ENCODE measurements at places on chromosomes 3 and 15. TPM values are rescaled to one million over a fixed set of nuclear protein-coding genes. Genes with fewer than 3 reads are reported as not detected.

GRCh38 chr3:196996454-196997265, 28.0 kb upstream of the PIGZ start:
- H3K4me1 ChIP-seq, result peaks cover 12% of the 10 kb centered on the region
- no peaks in the 10 kb centered on the region for H3K36me3 ChIP-seq
- no peak overlapping the region for H3K27ac ChIP-seq
- no peak overlapping the region for H3K4me3 ChIP-seq

GRCh38 chr15:94858449-94858848, 627.1 kb downstream of the MCTP2 start:
- no peaks in the 10 kb centered on the region for H3K27me3 ChIP-seq
- H3K36me3 ChIP-seq, result peaks cover 4% of the 10 kb centered on the region
- H3K27ac ChIP-seq, result no peak overlapping the region

DNA sequence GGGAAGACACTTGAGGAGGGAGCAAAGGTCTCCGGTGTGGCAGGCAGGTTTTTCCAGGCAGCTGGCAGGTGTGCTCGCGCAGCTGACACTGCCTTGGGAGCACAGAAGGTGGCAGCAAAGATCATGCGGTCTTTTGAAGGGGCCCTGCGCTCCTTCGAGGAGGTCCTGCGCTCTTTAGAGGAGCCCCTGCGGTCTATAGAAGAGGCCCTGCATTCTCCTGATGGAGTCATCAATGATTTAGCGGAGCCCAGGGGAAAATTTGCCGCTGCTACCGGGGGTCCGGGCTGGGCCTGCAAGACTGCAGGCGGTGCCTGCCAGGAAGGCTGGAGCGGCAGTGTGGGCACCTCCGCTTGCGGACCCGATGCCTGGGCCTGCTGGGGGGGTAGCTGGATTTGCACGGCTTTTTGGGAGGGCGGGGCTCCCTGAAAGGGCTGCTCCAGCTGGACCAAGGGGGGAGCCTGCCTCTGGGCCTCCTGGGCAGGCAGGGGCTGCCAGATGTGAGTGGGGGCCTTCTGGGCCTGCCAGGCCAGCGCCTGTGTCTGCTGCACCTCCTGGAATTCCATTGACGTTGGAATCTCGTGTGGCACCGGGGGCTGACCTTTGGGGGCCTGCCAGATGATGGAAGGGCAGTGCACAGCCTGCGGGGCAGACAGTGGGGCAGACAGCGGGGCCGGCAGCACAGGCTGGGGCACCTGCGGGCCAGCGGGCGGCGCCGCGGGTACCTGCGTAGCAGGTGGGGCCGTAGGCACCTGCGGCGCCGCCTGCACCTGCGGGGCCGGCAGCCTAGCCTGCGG, 2.1 kb downstream of the MAGEL2 start:
- H3K4me3 ChIP-seq, result peak overlapping the region; percentile 65
- H3K27me3 ChIP-seq, result peaks cover 11% of the 10 kb centered on the region
- peak overlapping the region; percentile 72 for H3K27ac ChIP-seq

MED12L gene
- 7.8 TPM for total RNA-seq

- peaks cover 11% of the 10 kb centered on the region for H3K36me3 ChIP-seq
- H3K27me3 ChIP-seq, result no peaks in the 10 kb centered on the region
- H3K27ac ChIP-seq, result no peak overlapping the region
- DNase-seq, result no peak
- H3K4me1 ChIP-seq, result no peaks in the 10 kb centered on the region
- no peak overlapping the region for H3K4me3 ChIP-seq
These were observed 21.6 kb upstream of the TIGIT start for GRCh38 chr3:114272271-114272670.

DNA sequence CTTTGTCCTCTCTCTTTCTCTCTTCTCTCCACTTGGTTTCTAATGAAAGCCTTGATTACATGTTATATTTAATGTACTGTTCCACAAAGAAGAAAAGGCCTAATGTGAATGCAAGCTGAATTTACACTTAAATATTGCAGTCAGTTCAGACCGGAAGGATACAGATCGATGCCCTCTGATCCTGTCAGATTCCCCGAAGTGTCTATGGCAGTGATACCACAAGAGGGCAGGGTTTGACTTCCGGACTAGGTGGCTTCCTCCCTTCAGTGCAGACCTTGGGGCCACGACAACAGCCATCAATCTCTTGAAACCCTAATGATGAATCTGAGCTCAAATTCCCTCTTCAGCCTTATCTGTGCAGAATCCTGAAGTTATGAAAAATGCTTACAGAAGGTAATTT, 29.5 kb downstream of the AGTR1 start:
- no peaks in the 10 kb centered on the region for H3K27me3 ChIP-seq
- peak; percentile 56 for DNase-seq
- no peak overlapping the region for H3K4me3 ChIP-seq
- no peak overlapping the region for H3K27ac ChIP-seq
- H3K4me1 ChIP-seq, result no peaks in the 10 kb centered on the region
- H3K36me3 ChIP-seq, result no peaks in the 10 kb centered on the region

- H3K36me3 ChIP-seq, result peaks cover 6% of the 10 kb centered on the region
- H3K27me3 ChIP-seq, result peaks cover 1% of the 10 kb centered on the region
- no peak overlapping the region for H3K4me3 ChIP-seq
- H3K4me1 ChIP-seq, result peaks cover 7% of the 10 kb centered on the region
- no peak overlapping the region for H3K27ac ChIP-seq
These were observed 123.4 kb upstream of the MEF2A start for GRCh38 chr15:99442252-99442897.

DNA sequence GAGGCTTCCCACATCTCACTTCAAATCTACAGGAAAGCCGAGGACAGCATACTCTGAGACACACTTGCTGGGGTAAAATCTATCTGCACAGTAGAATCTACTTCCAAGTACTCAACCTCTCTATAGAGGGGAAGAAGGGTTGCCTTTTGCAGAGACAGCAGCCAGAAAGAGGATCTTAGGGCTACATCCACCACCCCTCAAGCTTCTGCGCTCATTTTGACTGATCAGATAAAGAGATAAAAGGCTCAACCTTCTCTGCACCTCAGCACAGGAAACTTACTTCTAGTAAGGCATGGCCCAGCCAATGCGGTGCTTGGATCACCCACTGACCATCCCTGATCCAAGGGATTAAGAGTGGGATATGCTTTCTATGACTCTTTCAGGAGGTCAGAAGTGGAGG, 6.9 kb upstream of the SLC9A9 start:
- no peaks in the 10 kb centered on the region for H3K36me3 ChIP-seq
- DNase-seq, result no peak
- H3K4me1 ChIP-seq, result peaks cover 3% of the 10 kb centered on the region
- no peak overlapping the region for H3K27ac ChIP-seq

GRCh38 chr15:87354661-87355410, 901.7 kb downstream of the NTRK3 start:
- H3K27me3 ChIP-seq, result peaks cover 1% of the 10 kb centered on the region
- H3K4me1 ChIP-seq, result peaks cover 7% of the 10 kb centered on the region
- no peak overlapping the region for H3K4me3 ChIP-seq
- DNase-seq, result no peak

GRCh38 chr3:171813897-171814460, 3.7 kb upstream of the PLD1 start:
- H3K27ac ChIP-seq, result no peak overlapping the region
- H3K27me3 ChIP-seq, result peaks cover 6% of the 10 kb centered on the region
- H3K36me3 ChIP-seq, result peaks cover 5% of the 10 kb centered on the region

RGMA gene
- 56.6 TPM for total RNA-seq

Measured in glutamatergic neuron (in vitro differentiated cells).